K562 (cell line): ENCODE measurements at places on chromosomes 5 and 9. TPM values are rescaled to one million over a fixed set of nuclear protein-coding genes. Genes with fewer than 3 reads are reported as not detected.

AGXT2 gene
- not detected in 2 replicates for total RNA-seq

DNA sequence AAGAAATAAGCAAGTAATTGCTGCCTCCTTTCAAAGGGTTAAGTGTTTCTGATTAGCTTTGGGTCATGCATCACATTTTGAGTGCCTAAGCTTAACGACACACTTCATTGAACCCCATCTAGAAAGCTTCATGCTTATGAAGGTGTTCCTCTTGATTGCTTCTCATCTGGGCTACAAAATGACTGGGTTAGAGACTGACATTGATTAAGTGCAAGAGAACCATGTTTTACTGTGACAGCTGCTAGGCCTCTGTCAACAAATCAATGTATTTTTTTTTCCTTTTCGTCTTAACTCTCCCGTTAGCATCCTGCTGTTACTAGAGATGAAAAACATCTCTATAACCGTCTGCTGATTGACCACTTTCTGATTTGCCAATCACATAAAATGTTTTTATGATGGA lies 725.0 kb downstream of the TLE1 start:
- H3K36me3 ChIP-seq = no peaks in the 10 kb centered on the region
- no peaks in the 10 kb centered on the region for H3K4me1 ChIP-seq
- no peaks in the 10 kb centered on the region for H3K27me3 ChIP-seq
- no peak overlapping the region for H3K4me3 ChIP-seq
- no peak for DNase-seq
- no peak overlapping the region for H3K27ac ChIP-seq

TMEM203 gene
- 59.5 and 64.2 TPM in 2 replicates for total RNA-seq

DNA sequence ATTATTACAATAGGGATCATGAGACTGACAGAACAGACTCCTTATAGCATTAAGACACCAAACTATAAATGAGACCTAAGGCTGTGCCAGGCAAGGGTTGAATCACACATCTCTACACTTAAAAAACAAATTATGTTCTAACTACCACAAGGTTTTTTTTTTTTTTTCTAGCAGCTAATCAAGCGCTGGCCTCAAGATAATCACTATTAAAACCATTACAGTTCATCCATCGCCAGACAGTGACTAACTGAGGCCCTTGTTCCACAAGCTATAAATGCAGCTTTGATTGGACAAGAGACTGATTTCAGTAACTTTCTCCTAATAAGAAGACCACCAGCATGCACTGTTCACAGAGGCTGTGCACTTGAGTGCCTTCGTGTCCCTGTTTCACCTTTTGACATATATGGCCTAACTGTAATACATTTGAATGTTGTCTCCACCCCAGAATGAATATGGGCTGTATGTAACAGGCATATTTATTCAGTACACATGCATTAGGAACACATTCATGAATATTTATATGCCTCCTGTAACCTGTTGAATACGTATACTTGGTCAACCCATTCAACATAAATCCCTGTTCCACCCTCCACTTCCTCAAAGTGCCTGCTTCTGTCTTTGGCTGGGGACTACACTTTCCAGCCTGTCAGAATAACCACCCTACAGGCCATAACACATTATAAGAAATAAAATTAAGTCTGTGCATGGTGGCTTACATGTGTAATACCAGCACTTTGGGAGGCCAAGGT lies 22.8 kb upstream of the ZNF131 start:
- no peaks in the 10 kb centered on the region for H3K4me1 ChIP-seq
- no peak overlapping the region for H3K4me3 ChIP-seq

PCDHB3 gene
- total RNA-seq = not detected in 2 replicates
